ENCODE measurements at places on chromosomes 2 and 18. TPM values are rescaled to one million over a fixed set of nuclear protein-coding genes. Genes with fewer than 3 reads are reported as not detected.

SIX3 gene
- not detected for total RNA-seq

DNA sequence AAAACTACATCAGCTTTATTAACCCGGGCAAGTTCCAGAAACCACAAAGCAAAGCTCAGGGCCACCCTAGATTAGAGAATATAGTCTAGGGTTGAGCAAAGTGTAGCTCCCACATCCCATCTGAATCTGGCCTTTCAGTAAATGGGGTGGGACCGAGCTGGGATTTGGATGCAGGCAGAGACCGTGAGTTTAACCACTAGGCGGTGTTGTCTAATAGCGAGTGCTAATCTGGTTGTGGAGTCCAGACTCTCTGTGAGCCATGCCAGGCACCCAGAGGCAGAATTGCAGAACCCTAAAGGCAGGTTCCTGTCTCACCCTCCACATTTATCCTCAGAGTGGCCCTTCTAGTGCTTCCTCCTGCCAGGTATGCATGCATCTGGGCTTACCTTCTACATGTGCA is 435.9 kb downstream of the TSN start:
- peak; percentile 41 for DNase-seq

- DNase-seq, result no peak
These were observed 1589.1 kb upstream of the ZEB2 start for GRCh38 chr2:146108993-146109392.

- DNase-seq, result no peak
These were observed 27.1 kb downstream of the COL5A2 start for GRCh38 chr2:189152483-189152882.

ARHGAP15 gene
- total RNA-seq, result not detected

DNA sequence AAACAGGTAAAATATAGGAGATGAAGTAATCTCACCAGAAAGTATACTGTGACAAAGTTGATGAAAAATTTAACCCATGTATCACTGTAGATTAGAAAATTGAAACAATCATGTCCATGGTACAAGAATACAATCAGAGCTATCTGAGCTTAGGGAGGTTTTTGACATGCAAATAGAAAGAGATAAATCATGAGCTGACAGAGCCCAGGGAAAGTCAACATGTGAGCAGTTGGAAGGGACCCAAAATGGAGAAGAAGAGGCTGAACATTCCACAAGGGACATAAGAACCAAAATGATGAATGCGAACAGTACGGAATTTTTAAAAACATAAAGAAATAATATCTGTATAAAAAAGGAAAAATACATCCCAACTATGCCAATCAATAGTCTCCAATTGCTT is 395.4 kb upstream of the CYRIA start:
- no peak for DNase-seq

MAP4K4 gene
- 264 TPM for total RNA-seq

DNA sequence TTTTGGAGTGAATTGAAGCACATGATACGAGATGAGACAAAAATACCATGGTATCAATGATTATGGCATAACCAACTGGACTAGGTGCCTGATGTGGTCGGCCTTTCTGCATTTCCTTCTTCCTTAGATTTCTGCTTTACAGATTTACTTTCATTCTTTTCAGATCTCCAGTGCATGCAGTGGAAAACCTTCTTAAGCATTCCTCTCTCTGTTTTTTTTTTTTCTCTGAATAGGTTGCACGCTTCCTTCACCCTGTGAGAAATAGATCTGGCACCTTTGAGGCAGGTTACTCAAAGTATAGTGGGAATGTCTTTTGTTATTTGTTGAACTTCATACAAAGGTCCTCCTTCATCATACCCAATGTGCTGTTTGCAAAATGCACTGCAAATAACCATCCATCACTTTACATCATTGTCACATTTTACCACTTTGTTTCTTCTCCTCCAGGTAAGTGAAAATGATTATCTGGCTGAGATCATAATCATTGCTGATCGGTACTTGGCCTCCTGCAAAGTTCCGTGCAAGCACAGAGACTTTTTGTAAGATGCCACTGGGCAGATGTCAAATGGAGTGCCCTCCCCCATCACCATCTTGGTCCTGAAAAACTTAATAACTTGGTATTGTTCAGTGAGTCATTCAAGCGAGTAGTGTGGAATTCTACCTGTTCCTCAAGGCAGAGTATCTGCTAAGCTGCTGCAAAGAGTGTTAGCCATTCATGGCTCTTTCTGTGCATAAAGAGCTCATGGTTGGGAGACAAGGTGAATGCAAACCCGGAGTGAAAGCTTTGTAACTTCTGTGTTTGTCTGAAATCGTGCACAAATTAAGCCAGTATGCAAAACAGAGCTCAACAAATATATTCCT is 30.0 kb upstream of the KLHL14 start:
- DNase-seq, result peak; percentile 43

DNA sequence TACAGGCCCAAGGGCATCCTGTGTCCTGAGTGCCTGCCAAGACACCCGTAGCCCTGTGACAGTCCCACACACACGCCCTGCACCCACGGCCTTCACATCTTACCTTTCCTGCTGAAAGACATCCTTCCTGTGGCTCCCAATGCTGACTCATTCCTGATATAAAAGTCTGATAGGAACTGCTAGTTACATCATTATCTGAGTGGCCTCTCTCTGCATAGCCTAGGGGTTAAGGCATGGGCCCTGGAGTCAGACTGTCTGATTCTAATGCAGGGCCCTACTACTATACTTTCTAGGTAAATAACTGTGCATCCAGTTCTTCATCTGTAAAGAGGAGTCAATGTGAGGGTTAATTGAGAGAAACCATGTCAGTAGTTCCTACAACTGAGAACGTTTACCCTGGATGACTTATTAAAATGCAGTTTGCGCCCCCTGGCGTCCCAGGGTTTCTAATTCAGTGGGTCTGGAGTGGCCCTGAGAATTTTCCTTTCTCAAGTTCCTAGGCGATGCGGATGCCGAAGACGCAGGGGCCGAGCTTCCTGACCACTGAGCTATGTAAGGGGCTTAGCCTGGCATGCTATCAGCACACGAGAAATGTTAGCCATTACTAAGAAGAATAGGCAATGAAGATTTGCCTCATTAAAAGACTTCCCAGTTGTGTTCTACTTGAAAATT is 6.0 kb upstream of the GPR45 start:
- DNase-seq, result peak; percentile 74

- DNase-seq, result no peak
These were observed 91.1 kb downstream of the CABLES1 start for GRCh38 chr18:23226391-23226790.

- no peak for DNase-seq
These were observed 216.8 kb upstream of the HNMT start for GRCh38 chr2:137747509-137747908.

DNA sequence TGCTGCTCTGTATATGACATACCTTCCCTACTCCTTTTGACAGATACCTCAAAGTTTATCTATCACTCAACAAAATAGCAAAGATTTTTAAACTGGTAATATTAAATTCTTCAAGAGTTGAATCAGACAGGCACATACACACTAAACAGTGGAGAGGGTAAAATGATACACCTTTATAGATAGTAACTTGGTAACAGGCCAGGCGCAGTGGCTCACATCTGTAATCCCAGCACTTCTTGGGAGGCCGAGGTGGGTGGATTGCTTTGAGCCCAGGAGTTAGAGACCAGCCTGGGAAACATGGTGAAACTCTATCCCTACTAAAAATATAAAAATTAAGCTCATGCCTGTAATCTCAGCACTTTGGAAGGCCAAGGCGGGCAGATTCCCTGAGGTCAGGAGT is 23.2 kb downstream of the ASXL2 start:
- DNase-seq, result no peak

DNA sequence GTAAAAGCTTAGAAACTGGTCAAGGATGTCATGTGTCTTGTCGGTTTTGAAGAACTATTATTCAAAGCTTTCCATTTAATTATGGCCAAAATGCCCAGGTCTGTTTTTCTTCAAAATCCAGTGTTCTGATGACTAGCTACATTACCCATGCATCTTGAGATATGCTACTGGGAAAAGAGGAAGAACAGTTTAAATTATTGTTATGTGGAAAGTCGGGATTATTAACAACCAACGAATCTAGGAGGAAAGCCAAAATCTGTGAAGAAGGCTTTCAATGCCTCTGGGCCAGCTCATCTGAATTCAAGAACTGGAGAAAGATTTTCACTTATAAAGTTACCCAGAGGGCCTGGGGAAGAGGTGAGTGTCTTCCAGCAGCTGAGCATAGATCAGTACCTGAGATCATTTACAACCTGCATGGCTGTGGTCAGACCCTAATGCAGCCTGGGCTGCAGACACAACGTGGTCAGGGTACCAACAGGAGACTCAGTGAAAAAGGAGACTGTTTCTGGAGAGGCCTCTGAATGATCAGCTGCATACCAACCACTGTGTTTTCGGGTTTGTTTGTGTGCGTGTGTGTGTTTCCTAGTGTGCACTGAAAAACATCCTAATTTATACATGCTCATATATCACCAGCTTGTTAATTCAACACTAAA is 308.5 kb downstream of the NRXN1 start:
- DNase-seq, result no peak

DNA sequence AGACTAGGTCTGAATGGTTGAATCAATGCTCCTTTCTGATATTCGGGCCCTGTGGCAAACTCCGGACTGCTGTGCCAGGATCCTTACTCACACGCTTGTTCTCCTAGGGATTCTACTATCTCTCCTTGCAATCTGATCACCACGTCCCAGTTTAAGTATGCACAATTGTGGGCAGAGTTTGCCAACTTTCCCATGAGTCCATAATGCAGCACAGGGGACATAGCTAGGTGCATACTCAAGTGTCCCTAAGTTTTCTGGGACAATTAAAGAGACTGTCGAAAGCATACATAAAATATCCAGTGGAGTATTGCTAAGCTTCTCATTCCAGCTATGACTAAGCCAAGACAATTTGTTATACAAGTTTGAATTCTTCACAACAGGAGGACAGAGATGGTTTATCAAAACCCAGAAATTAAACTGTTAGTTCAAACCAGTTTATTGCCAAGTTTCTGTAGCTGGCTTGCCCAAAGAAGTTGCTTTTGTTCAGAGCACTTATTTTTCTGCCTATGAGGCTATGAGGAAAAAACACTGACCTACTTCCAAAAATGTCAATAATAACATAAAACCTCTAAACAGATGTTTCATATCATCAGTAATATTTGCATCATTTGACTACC is 136.1 kb downstream of the EXOC6B start:
- no peak for DNase-seq

GRCh38 chr18:7941533-7941932 is 374.4 kb downstream of the PTPRM start:
- no peak for DNase-seq

GRCh38 chr2:98391581-98392270 is 45.5 kb downstream of the CNGA3 start:
- no peak for DNase-seq

DNA sequence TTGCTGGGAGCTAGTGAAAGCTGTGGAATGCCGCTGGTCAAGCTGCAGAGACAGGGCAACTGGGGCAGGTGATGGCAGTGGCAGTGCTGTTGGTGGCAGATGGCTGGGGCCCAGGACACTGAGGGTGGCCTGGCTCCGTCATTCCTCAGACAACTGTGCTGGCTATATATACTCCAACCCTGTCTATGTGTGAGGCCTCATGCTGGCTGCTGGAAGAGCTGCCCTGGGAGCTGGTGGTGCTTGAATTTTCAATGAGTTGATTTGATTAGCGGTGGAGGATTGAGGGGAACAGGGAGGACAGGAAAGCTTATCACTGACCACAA is 66.5 kb upstream of the TMEM200C start:
- DNase-seq, result no peak

SCG2 gene
- not detected for total RNA-seq

GRCh38 chr2:220660277-220661145 is 911.6 kb downstream of the EPHA4 start:
- DNase-seq, result no peak

GRCh38 chr2:200172521-200172920 is 134.0 kb upstream of the SPATS2L start:
- DNase-seq, result no peak

DNA sequence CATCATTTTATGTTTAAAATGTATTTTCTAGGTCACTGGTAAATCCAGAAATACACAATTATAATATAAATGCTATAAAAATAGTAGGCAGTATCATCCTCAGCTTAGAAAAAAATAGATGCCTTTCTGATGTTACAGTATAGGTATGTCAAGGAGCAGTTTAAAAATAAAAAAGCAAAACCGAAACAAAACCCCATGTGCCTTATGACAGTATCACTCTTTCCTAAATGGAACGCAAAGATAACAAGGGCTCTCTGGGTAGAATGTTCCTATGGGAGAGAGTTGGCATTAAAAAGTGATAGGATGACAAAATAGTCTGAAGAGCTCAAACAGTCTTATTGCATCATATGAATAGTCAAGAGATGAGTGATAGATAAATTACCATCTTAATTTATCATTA is 172.1 kb downstream of the DSC3 start:
- no peak for DNase-seq

SERPINB11 gene
- total RNA-seq, result not detected

ATP6V1B1 gene
- total RNA-seq, result not detected

DNA sequence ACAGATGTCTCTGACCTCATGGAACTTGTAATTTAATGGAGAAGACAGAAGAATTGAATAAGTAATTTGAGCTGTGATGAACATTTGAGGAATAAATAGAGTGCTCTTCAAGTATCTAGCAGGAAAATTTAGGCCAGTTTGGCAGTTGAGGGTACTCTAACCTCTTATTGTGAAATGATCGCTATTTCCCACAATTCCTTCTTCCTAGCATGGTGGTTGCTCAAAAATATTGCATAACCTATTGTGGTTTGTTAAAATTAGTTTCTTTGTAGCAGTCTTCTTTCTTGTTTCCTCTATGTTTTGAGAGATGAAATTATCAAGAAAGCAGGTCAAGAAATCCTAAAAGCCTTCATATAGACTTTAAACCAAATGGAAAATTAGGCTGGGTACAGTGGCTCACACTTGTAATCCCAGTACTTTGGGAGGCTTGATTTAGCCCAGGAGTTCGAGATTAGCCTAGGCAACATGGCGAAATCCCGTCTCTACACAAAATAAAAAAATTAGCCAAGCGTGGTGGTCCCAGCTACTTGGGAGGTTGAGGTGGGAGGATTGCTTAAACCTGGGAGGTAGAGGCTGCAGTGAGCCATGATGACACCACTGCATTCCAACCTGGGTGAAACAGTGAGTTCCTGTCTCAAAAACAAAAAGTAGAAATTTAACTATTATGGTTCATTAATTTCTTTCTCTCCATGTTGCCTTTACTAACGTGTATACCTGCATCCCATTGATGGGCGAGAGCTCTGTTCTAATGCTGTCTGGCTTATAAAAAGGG is 58.7 kb downstream of the RBKS start:
- no peak for DNase-seq

- DNase-seq, result no peak
These were observed 716.7 kb downstream of the DCDC2C start for GRCh38 chr2:4420032-4420431.

DSG4 gene
- total RNA-seq, result not detected

DNA sequence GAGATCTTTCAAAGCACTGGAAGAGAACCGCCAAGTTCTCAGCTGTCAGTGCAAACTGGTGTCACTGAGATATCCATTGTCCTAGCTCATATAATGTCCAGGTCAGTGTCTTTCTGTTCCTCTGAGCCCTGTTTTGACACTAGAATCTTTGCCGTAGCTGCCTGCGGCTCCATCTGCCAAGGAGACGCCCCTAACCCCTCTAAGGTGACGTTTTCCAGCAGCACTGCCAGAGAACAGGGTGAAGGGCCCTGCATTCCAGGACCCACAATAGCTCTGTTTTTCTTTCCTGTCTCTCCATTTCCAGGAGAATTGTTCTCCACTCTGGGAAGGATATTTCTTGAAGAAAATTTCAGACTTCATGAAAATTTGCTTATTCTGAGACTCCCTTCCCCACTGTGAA is 181.7 kb upstream of the SLC39A10 start:
- no peak for DNase-seq

All from HepG2 (cell line).